ENCODE measurements at places on chromosomes 2 and 18.

GRCh38 chr18:74226156-74226555 lies 65.6 kb downstream of the CYB5A start:
- DNase-seq, result no peak

DNA sequence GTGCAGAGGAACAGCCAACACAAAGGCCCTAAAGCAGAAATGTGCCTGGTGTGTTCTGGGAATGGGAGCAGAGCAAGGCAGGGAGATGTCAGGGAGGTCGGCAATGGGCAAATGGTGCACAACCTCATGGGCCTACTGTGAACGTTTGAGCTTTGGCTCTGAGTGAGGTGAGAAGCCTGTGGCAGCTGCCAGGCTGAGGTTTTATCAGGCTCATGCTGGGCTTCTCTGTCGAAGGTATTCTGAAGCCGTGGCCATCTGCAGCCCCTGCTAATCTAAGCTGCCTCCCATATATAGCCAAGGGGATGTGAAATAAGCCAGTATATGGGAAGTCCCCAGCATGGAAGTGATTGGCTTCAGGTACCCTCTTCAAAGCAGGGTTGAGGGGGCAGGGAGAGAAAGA lies 193.3 kb downstream of the SLC4A3 start:
- no peak for DNase-seq

GRCh38 chr2:10668402-10669012 lies 21.3 kb downstream of the NOL10 start:
- DNase-seq, result no peak

GRCh38 chr2:77232909-77233425 lies 289.2 kb downstream of the LRRTM4 start:
- DNase-seq, result no peak

DNA sequence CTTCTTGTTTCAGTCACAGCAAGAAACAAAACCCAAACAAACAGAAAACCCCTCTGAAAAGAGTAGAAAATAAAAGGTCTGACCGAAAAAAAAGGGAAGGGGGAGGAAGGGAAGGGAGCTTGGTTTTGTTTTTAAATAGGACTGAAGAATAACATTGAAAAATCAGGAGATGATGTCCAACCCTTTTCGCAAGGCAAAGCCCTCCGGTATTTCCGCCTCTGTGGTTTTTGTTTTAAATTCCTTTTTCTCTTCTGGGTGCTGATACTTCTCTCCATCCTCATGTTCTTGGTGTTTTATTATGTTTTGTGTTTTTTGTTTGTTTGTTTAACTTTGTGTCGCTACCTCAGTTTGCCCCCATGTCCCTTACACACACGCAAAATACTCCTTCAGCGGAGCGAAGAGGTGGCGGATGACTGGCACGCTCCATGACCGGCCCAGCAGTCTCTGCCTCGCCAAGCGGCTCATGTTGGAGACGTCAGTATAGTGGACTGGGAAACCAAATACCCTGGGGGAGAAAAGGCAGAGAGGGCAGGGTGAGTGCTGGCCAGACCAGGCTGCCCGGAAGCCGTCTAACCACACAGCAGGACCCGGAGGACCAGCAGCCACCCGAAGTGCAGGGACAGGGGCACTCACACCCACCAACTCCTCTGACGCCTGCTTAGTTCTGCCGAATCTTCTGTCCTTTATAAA lies 65.7 kb upstream of the POMC start:
- no peak for DNase-seq

DNA sequence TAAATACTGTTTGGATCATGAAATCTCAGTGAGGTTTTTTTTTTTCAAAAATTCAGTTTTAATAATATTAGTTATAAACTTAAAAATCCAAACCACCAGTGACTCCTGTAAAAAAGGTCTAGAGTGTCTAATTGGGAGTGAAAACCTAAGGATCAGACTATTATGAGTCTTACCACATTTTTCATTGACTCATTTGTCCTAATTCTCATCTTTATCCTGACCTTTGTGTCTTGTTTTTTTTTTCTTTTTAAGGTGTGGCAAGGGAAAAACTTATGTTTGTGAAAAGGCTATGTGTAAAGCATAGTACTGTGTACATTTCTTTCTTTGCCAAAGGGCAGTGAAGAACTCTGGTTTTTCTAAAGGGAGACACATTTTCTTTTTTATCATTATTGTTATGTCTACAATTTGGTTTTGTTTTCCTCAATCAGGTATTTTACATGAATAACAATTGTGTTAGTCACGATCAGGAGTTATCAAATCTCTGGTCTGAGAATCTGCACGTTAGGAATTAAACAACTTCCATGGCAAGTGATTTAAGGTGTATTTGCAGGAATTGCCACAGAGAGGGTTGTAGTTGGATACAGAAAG lies 52.6 kb downstream of the RHBDD1 start:
- no peak for DNase-seq

DNA sequence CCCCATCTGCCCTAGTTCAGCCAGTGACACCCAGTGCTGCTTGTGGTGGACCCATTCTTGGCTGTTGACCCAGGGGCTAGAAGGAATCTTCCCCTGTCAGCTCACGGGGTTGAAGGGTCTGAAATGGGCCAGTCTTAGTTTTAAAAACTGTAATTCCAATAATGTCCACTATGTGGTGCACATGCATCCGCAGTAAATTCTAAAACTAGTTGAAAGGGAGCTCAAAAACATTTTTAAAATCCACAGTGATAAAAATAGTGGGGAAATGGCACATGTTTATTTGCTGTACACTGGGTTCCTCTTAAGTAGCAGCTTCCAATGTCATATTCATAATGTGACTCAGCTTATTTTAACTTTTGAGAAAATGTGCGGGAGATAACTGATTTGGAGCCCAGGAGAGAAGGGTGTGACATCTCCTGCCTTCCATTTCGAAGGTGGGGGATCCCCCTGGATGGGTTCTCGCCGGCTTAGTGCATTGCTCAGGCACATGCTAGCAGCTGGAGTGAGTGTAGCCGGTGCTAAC lies 32.8 kb downstream of the GRHL1 start:
- DNase-seq, result peak; percentile 53

DNA sequence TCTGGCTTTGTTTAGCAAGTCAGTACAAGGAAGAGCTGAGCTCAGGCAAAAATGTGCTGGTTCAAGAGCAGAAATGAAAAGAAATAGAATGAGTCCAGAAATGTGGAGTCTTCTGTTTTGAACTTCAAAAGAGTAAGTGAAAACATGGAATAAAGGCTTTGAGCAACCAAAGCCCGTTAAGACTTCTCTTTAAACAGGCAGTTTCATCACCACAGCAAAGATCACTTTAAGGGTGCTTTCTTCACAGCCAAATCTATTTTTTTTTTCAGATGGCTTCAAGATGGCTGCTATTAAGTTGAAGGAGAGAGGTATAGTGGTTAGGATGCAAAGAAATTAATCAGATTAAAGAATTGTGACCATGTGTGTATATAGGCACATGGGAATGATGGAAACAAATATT lies 2.0 kb upstream of the CHRNA1 start:
- no peak for DNase-seq

DNA sequence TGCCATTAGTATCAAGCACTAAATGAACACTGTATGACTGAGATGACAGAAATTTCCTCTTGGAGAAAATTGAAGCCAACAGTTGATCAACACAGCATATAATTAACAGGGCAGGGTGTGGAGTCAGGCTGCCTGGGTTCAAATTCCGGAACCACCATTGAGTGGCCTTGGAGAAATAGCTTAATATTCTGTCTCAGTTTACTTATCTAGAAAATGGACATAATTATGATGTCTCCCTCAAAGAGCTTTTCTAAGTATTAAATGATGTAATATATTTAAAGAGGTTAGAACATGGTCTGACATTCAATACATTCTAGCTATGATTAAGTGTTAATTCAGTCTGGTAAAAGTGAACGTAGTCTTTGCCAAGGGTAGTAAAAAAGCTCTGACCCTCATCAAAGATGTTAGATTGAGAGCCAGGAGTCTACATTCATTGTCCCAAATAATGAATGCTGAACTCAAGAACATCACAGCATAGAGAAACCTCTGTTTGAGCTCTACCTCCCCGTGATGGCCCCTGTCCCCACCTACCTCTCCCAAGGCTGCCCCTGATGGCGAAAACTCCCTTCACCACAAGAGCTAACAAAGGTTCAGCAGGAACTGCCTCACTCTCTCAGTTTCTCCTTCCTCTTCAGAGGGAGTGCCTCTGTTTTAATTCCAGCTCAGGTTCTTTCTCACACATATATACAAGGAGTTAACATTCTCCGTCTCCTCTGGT lies 2.7 kb upstream of the VWA3B start:
- DNase-seq, result no peak

GRCh38 chr2:5995832-5996231 lies 303.6 kb downstream of the SOX11 start:
- no peak for DNase-seq

- peak; percentile 91 for DNase-seq
These were observed 35.2 kb downstream of the FAM178B start for GRCh38 chr2:96951125-96951654.

DNA sequence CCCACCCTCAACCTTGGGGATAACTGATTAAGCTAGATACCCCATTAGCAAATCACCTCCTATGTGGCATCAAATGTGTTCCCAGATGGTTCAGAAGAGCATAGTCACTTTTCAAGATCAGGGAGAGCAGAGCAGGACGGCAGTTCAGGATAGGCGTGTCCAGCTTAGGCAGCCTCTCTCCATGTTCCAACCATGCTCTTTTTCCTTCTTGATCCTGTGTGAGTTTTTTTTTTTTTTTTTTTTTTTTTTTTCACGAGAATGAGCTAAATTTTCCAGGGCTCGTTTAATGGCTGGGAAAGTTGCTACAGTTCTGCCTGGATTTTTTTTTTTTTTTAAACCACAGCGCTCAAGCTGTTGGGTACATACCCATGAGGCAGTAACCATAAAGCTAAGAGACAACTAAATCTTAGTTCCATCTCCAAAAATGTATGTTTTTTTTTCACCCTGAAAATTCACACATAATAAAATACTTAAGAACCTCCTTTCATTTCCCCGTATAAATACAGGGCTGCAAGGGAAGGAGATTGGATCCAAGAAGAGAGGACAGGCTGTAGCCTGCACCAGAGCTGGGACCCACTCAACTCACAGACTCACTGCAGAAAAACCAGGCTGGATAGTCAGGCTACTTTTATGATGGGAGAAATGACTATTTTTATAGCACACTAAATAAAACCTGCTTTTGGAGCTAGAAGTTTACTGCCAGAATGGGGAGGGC lies 244.3 kb downstream of the SETBP1 start:
- no peak for DNase-seq

GRCh38 chr2:96970910-96971309 lies 15.5 kb downstream of the FAM178B start:
- DNase-seq, result no peak

DNA sequence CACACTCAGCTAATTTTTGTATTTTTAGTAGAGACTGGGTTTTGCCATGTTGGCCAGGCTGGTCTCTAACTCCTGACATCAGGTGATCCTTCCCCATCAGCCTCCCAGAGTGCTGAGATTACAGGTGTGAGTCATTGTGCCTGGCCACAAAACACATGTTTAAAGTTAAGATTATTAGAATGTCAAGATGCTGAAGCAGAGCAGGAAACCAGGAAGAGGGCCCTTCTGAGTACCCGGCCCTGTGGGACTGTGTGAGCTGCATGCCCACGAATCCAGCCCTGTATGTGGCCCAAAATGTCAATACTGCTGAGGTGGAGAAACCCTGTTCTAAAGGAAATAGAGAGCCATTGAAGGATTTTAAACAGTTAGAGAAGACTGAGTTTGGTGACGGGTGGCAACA lies 31.0 kb upstream of the REV1 start:
- DNase-seq, result no peak

- DNase-seq, result no peak
These were observed 5.6 kb downstream of the DTYMK start for GRCh38 chr2:241680827-241681599.

DNA sequence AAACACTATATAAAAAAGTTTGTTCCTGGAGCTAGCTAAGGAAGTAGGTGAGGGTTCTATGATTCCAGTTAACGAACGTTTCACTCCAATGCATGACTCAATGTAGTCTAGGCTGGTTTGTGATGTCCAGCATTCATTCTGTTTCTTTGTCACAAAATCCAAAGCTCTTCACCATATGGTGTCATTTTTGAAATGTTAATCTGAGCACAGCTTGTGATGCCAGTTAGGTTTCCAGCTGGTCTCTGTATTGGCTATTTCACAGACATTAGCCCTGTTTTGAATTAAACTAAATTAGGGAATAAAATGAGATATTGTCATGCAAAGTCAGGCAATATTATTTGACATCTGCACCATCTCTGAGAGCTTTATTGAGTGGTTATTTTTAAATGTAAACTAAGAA lies 159.4 kb downstream of the RBM43 start:
- DNase-seq, result no peak

DNA sequence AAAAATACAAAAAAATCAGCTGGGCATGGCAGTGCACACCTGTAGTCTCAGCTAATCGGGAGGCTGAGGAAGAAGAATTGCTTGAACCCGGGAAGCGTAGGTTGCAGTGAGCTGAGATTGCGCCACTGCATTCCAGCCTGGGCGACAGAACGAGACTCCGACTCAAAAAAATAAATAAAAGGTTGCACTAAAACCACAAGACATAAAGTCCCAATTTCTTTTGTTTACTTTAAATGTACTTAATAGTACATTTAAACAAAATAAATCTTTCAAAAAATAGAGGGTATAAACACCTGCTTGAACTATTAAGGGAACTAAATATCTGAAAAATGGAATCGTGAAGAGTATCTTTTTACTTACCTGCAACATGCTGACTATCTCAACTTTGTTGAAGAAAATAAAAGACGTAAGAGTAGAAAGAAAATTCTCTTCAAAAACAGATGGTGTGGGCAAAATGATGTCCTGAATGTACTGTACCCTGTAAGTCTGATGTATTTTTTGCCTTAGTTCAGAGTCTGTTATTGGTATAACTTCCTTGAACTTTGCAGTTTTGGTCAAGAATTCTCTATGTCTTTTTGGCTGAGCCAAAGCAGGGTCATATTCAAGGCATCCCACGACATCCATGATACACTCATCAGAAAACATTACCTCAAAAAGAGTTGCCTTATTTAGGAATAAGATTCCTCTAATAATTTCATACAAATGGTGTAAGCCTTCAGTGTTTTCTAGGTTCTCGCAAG lies 19.2 kb downstream of the PPP4R3B start:
- no peak for DNase-seq

DNA sequence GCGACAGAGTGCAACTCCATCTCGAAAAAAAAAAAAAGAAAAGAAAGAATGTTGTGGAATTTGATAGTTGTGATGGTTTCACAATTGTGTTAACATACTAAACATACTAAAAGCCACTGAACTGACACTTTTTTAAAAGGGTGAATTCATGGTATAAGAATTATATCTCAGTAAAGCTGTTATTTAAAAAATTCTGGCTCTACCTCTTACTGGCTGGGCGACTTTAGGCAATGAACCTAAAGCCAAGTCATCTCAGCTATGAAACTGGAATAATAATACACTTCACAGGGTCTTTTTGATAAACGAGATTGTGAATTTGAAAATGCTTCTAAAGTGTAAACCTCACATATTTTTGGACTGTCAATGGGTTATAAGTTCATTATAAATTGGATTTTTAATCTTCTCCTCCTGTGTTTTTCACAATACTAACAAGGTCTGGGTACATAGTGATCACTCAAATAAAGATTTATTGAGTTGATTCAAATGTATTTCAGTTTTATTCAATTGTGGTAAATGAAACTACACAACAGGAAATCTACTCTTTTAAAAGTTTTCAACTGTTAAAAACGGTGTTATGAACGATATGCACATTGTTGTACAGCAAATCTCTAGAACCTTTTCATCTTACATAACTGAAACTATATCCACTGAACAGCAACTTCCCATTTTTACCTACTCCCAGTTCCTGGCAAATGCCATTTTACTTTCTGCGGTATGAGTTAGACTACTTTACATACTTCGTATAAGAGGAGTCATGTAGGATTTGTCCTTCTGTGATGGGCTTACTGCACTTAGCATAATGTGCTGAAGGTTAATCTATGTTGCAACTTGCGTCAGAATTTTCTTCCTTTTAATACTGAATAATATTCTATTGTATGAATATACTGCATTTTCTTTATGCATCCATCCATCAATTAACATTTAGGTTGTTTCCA lies 43.0 kb upstream of the GTF2A1L start:
- DNase-seq, result no peak

Measured in 8988T (cell line).